ENCODE measurements at places on chromosomes 6 and 20.

DNA sequence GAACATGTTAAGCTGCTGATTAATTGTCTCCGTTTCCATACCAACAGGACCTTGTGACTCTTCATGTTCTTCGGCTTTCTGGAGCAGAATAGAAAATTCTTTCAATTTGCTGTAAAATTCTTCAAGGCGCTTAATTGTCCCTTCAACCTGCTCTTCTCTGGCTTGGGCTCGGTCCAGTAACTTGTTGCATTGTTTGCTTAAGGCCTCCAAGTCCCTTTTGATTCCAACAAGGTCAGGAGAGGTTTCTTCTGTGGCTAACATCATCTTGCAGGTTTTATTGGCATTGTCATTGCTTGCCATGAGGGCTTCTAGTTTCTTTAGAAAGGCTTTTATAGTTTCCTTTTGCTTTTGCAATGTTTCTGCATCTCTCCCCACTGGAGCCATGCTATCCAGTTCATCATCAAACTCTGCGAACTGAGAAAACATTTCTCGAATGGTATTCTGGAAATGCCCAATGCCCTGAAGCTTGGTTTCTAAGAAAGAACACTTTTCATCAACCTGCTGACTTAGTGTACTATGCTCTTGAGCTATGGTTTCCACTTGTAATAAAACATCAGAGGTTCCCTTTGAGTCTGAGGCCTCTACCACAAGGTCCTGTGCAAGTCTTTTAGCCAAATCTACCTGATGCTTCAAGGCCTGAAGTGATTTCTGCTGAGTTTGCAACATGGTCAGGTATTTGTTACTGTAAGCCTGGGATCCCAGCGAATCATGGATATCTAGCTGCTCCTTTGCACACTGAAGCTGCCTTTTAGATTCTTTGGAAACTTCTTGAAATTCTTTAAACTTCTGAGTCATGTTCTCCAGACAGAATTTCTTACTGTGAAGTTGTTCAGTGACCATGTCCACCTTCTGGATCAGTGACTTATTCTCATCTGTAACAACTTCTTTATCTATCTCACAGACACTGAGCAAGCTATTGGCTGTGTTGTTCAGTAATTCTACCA lies 90.2 kb downstream of the DST start:
- no peak for DNase-seq

DNA sequence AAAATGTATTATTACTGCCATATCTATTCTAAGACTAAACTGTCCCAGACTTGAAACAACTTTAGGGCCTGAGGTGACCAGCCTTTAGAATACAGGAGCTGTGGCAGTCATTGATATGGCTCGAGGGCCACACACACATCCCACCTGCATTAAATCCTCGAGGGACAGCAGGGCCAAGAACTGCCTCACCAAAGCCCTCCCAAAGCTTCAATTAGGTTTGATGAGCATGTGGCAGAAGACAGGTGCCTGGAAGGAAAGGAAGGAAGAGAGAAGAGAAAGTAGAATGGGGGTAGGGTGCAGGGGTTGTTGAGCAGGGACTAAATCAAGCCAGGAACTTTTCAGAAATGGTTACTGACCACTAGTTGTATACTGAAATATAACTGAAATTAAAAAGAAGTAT lies 115.0 kb downstream of the PDSS2 start:
- DNase-seq, result no peak

DNA sequence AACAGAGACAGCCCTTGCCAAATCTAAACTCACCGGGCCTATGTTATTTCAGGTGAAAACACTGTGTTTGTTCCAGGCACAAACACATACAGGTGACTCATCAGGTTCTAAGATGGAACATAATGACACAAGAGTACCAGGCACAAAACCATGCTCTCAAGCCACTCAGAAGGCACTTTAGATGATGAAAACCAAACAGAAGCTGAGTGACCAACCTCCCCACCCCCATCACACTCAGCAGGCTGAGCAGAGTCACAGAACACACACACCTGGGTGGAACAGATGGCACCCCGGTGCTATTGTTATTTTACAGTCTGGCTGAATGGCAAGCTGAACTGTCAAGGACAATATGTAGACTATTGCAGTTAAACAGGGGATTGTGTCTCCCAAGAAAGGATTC lies 20.6 kb upstream of the NKX2-2 start:
- DNase-seq, result no peak

- no peak for DNase-seq
Observed at GRCh38 chr6:82178759-82179112, 68.8 kb downstream of the IBTK start.

GRCh38 chr6:122746688-122747087 lies 32.8 kb upstream of the FABP7 start:
- DNase-seq, result no peak

DNA sequence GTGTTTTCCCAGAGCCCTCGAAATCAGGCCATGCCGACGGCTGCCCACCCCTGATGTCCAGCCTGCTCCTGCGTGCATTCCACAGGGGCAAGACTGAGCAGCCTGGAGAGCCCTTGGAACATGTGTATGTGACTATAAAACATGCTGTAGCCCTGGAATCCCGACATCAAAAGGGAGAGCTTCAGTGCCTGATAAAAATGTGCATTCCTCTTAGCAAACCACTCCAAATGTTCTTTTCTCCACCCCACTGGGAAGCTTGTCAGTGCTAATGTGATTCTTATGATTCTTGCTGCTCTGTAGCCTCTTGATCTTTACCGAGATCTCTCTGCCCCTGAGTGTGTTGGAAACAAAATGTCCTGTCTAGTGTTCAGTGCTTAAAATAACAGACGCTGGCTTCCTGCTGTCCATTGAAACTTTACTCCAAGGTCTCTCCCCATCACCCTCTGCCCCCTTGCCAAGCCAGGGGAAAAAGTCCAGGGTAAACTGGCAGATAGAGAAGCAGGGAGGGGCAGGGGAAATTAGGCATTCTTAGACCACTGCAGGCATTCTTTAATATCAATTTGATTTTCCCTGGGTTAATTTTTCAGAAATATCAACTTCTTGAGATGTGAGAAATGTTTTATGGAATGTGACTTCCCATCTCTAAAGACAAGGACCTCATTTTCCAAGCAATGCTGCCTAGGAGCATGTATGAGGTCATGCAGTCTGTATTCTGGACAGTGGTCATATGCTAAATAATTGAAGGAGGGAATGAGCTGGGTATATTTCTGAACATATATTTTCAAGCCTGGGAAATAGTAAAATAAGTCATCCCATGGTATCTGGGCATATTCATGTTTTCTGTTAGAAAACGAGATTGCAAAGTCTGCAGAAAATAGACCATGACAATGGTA lies 73.8 kb upstream of the ISM1 start:
- no peak for DNase-seq

DNA sequence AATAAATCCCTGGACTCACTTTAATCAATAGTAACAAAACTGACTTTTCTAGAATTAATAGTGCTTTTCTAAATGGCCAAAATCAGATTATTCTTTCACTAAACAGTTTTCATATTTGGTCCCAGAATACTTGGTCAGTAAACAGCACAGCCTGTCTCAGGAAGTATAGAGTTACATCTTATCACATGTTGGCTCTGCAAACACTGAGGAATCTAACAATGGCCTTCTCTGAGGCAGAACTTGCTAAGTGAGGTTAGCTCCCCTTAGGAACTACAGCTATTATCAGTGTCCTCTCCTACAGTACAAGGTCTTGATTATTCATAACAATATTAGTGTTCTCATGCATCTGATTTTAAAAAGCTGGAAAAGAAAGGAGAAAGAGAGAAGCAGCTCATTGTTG lies 1622.8 kb downstream of the HACE1 start:
- DNase-seq, result no peak

- no peak for DNase-seq
Observed at GRCh38 chr6:163501439-163501838, 86.9 kb downstream of the QKI start.

- DNase-seq, result no peak
Observed at GRCh38 chr6:136012198-136012887, 160.8 kb downstream of the PDE7B start.

DNA sequence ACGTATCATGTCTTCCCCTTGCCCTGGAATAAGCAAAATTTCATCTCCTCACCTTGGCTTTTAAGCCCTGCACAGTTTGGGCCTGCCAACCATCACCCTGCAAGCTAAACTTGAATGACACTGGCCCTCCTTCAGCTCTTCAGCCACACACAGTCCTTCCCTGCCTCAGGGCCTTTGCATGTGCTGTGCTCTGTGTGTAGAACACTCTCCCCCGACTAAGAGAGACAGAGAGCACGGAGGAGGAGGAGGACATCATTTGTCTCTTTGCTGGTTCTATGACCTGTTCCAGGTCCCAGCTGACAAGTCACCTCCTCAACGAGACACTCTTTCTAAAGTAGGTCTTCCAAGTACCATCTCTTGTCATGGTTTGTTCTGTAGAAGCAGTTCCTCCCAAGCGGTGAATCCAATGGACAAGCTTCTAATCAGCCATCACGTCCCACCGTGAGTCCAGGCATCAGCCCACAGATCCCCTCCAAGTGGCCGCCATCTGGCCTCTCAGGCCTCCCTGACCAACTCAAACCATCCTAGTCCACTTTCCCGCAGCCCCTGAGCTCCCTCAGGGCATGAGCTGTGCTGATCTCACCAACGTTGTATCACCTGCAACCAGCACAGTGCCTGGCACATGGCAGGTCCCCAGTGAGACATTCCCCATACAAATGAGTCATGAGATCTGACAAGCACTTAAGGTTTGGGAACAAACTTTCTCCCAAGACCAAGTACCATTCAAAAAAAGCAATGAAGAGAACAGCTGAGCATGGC lies 30.5 kb downstream of the NFATC2 start:
- no peak for DNase-seq

GRCh38 chr6:135630789-135631376 lies 133.3 kb upstream of the AHI1 start:
- no peak for DNase-seq

GRCh38 chr20:37841971-37842370 lies 61.0 kb upstream of the VSTM2L start:
- DNase-seq, result no peak

DNA sequence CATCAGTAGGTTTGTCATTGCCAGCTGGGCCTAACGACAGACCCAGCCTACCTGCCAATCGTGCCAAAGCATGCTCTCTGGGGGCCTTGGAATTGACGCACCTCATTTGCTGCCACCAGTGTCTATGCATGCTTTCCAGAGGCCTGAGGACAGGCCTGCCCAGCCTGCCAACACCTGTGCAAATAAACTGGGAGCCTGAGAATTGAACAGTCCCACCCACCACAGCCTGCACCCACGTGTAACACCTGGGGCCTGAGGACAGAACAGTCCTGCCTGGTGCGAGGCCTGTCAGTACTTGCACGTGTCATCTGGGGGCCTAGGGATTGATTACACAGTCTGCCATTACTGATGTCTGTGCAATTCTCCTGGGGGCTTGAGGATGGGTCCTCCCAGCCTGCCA lies 6.2 kb upstream of the RNF217 start:
- DNase-seq, result no peak

DNA sequence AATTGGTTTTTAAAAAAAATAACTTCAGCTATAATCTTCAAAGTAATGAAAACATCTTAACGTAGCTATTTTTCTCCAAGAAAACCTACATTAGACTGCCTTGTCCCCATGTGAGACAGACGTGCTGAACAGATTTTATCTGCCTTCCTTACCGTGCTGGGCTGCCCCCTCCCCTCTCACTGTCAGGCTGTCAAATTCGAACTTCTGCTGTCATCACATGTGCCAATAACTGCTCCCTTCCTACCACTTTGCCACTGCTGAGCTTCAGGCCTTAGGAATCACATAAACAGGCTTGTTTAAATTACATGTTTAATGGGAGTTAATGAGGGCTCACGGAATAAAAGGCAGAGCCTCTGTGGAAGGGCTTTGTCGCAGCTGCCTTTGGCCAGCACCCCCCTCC lies 77.0 kb upstream of the NHSL1 start:
- no peak for DNase-seq

GRCh38 chr6:80553071-80553740 lies 446.7 kb downstream of the BCKDHB start:
- DNase-seq, result no peak

GRCh38 chr6:69349771-69350170 lies 447.0 kb downstream of the LMBRD1 start:
- DNase-seq, result no peak

DNA sequence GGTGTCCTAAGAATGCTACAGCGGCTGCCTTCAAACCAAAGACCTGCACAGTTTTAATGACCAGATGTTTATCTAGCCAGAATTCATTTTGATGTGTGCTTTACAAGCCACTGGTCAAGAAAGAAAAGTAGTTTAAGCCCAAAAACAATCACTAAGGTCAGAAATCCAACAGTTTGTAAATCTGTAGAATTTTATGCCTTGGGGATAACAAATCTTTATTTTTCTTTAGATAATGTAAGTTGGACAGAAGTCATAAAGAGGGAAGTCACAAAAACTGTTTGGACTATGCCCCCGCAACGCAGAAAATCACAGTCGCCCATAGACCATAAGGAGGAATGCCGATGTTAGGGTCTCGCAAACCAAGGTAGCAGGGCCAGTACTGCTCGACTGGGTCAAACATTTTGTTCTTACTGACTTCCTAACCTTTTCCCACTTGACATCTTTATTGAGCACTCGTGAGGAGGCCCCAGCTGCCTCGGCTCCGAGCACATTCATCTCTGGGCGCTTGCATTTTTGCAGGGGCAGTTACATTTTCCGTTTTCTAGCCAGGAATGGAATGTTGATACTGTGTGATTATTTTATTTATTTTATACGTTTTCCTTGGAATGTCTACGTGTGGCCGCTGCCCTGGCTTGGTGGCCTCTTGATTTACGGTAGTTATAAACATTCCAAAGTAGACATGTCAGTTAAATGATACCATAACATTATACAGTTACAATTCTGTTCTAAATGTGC lies 56.7 kb upstream of the APCDD1L start:
- DNase-seq, result no peak

- DNase-seq, result no peak
Observed at GRCh38 chr20:9392892-9393857, 121.2 kb upstream of the LAMP5 start.

- no peak for DNase-seq
Observed at GRCh38 chr6:156943816-156944215, 166.6 kb downstream of the ARID1B start.

GRCh38 chr20:62362590-62362940 lies 4.5 kb downstream of the LAMA5 start:
- DNase-seq, result no peak

GRCh38 chr20:39106791-39107190 lies 144.6 kb downstream of the DHX35 start:
- no peak for DNase-seq

DNA sequence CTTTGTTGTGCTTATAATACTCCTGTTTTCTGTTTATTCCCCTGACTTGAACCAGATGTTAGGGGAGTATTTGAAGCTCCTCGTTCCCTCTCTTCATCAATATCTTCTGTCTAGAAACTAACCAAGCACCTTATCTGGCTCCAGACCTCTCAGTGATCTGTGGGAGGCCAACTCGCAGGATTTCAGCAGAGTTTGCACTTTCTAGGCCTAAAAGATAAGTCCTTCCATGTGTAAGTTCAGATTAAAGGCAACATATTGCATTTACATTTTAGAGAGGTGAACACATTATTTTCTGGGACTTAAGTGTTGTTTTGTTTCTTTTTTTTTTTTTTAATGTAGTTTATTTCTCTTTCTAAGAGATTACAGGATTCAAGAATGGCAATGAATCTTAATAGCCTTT lies 139.4 kb upstream of the AKAP12 start:
- no peak for DNase-seq
